Stimulated activated CD4-positive, alpha-beta T cell treated with anti-CD3 and anti-CD28 coated beads, Interleukin-12 subunit alpha, Interleukin-12 subunit beta, amount 100 ng/mL, for 24 hours (primary cell): ENCODE measurements at places on chromosomes 6 and 20.

DNA sequence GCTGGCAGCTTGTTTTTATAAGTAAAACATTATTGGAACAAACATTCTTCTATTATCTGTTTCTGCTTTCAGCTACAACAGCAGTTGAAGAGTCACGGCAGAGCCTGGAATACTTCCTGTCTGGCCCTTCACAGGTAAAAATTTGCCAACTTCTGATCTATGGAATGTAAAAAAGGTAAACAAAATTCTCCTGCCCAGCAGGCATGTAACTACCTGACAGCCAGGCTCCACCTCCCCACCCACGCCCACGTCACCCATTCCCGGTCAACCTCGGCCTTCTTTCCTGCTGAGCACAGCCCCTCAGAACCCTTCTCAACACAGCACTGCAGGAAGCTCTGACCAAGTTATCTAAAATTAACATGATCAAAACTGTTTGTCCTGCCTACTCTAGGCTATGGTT lies 166.0 kb downstream of the DLL1 start:
- no peak for DNase-seq

DNA sequence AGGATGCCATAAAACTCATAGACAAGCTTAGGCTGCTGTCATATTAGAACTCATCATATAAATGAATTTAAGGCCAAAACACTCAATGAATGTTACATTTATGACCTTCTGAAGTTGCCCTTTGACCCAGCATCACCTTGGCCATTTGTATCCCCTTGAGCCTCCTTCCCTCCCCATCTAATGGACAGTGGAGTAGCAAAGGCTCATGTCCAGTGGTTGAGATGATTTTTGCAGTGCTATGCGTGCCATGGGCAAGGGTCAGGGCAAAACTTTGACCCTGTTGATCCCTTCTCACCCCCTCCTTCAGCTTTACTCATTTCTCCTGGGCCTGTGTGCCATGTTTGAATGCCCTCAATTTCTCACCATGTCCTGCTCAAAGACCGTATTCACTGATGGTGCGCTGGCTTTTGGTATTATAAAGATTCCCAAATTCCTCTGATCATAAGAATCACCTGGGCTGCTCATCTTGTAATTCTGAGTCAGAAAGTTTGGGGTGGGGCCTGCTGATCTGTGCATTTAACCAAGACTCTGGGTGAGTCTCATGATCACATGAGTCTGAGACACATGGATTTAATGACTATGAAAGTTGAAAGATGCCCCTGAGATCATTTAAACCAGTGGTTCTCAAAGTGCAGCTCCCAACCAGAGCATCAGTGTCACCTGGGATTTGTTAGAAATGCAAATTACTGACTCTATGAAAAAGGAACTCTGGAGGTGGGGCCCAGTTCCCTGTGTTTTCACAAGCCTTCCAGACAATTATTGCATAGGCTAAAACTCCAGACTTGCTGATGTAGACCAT lies 57.5 kb upstream of the IL20RA start:
- DNase-seq, result no peak

- no peak for DNase-seq
Measured at GRCh38 chr20:60648556-60648955, 603.5 kb upstream of the CDH4 start.

- no peak for DNase-seq
Measured at GRCh38 chr6:109963598-109964170, 14.4 kb upstream of the GPR6 start.

GRCh38 chr6:145372671-145373151 lies 362.6 kb downstream of the EPM2A start:
- DNase-seq, result no peak

DNA sequence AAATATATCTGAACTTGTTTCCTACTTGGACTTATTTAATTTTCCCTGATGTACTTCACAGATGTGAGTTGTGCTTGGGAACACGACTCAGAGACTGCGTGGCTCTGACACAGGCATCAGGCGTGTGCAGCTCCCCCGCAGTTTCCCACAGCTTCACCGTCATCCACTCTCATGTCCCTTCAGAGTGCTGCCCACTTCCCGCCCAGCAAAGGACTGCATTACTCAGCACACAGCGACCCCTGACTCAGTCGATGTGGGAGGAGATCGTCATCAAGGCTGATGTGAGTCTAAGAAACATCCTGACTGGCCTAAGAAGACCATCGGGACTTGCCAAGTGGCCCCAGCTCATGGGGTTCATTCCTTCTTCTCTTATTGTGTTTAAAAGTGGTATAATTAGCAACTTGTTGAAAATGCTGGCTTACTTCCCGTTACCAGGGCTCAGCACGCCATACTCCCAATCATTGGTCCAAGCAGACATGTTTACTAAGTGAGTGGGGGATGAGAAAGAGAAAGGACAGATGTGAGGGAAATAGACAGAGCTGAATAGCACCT lies 539.4 kb upstream of the JARID2 start:
- DNase-seq, result peak; percentile 67

DNA sequence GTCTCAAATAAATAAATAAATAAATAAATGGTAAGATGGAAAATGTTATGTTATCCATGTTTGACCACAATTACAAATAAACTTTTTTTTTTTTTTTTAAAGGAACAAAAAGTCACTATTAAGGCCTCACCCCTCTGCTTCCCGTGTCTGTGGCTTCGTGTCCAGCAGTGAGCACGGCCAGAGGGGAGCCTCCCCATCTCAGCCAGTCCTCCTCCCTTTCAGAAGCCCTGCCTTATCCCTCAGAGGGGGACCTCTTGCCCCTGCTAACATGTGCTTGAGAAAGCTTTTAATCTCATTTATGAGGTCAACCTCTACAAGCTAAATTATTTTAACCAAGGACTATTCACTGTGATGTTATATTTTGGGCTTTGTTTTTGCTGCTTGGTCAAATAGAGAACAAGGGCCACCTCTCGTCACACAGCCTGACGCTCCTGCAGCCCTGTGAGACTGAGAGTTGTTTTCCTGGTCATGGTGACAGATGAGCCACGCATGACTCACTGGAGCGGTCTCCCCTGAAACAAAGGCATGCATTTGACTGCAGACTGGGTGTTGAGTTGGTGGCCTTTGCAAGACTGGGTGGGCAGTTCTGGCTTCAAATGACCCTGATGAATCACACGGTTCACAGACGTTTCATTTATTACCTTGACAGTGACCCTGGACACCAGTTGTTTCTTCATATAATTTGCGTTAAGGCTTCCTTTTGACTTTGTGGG lies 131.8 kb downstream of the TIAM2 start:
- peak; percentile 64 for DNase-seq

- DNase-seq, result no peak
Measured at GRCh38 chr6:33737267-33738026, 9.3 kb downstream of the IP6K3 start.

DNA sequence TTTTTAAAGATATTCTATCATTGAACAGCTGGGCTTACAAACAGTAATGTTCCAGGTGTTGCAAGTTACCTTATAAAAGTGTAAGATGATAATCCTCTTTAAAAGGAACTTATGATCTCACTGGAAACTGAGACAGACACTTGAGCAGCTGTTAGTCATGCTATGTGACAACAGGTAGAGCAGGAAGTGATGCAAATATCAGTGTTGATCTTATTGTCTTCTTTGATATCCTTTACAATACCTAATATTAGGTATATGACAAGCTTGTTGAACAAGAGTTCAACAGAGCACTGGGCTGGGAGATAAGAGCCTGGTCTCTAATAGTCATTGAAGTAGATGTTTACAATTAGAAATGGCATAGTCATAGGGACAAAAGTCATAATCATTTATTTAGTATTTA lies 150.0 kb downstream of the UBE3D start:
- DNase-seq, result no peak
